Brain pericyte (primary cell): ENCODE measurements at places on chromosomes 4 and X.

- no peak for DNase-seq
Measured at GRCh38 chrX:3585719-3586118, 127.7 kb downstream of the PRKX start.

GRCh38 chr4:26171941-26172340 is 148.9 kb upstream of the RBPJ start:
- DNase-seq: peak; percentile 42

DNA sequence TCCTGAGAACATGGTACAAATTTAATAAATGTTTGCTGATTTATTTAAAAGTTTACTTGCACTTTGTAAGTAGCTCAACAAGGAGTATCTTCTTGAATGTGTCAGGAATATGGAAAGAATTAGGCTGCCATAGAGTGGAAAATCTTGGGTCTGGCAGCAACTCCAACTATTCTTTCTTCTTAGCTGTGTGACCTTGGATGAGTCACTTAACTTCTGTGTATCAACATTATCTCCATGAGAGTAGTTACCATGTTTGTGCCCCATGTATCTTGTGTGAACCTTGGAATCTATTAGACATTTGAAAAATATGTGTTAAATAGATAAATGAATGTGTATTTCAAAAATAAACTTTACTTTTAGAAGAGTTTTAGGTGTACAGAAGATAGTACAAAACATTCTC is 348.8 kb downstream of the GBA3 start:
- no peak for DNase-seq

DNA sequence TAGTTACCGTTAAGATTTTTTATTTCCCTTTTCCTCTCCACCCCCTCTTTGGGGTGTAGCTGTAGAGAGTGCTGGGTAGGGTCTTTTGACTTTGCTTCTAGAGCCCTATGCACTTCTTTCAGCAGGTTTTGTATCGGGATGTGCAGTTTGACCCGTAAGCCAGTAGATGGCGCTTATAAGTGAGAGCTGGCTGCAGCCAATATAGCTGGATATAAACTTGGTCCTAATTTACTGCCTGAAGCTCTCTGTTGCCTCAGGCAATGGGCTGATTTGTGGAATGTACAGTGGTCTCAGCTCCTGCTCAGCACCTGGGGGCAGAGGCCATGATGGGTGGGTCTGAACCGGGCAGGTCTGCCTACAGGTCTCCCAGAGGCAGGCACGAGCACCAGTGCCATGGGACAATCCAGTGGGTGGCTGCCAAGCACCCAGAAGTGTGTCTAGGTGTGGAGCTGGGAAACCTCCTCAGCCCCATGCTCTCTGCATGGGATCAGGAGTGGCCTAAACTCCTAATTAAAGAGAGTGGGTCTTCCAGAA is 146.5 kb downstream of the SPANXN1 start:
- DNase-seq: no peak

- no peak for DNase-seq
Measured at GRCh38 chrX:77548751-77549150, 101.6 kb downstream of the FGF16 start.

DNA sequence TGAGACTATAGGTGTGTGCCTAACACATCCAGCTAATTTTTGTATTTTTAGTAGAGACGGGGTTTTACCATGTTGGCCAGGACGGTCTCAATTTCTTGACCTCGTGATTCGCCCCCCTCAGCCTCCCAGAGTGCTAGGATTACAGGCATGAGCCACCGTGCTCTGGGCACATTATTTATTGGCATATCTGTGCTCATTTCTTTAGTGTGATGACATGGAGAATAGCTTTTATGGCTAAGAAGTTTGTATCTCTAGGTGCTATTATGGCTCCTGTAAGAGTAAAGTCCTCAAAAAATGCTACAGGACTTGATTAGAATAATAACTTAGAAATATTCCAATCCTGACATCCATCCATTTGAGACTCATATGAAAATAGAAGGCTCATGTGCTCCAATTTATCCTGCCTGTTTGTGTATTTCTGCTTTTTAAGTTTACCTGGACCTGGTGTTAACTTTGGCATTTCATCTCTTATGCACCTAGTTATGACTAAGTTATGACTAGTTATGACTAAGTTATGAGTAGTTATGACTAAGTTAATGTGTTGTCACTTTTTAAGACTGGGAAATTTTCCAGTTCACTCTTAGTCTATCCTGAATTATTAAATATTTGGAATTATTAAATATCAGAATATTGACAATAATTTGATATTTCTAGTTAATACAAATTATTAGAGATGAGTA is 36.4 kb upstream of the UNC5C start:
- no peak for DNase-seq

- no peak for DNase-seq
Measured at GRCh38 chr4:182736207-182736606, 181.0 kb downstream of the DCTD start.

DNA sequence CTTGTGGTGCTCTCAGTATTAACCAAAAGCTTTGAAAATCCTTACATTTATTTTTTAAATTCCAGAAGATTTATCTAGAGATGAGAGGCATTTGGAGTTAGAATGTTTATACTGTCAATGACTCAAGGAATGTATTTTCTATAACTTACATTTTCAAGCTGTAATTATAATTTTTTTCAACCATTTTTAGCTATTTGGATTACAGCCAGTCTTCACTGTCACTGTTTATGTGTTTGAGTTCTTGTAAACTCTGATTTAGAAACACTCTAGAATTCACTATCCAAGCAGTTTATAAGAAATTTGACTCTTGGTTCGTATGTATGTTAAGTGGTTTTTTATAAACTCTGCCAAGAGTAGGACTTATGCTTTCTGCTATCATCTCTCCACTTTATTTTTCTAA is 36.7 kb upstream of the GUCY1A1 start:
- DNase-seq: no peak

DNA sequence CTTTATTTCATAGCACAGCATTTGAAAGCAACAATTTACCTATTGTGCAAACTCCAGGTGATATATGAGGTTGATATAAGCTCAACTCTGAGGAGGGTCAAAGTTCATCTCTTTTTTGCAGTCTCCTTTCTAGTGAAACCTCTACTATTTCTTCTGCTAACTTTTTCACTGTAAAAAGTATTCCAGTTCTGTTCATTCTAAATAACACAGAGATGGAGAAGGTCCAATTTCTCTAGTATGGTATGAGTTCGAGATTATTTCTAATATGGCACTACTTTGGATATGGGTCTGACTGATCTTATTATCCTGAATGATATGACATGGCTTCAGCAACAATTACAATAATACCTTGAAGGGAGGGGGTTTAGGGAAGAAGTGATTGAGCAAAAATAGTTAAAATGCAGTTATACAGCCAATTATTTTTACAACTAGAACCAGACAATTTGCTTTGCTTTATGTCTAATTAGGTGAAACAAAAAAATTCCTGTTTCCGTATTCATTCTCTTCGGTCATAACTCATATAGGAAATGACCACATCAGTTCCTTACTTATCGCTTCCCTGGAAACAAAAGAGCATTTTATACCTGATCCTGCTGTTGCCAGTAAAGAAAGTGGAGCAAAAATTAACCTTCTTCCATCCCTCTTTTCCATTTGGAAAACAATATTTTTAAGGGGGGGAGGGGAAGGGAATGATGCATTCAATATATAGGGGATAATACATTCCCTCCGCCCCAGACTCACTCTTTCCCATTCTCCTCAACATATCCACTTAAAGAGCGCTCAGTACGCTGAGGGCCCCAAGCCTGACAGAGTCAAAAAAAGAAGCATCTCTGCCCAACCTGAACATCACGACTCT is 1.0 kb downstream of the TBC1D9 start:
- DNase-seq: no peak

GRCh38 chrX:48003367-48003757 is 427 bp downstream of the ZNF182 start:
- no peak for DNase-seq

DNA sequence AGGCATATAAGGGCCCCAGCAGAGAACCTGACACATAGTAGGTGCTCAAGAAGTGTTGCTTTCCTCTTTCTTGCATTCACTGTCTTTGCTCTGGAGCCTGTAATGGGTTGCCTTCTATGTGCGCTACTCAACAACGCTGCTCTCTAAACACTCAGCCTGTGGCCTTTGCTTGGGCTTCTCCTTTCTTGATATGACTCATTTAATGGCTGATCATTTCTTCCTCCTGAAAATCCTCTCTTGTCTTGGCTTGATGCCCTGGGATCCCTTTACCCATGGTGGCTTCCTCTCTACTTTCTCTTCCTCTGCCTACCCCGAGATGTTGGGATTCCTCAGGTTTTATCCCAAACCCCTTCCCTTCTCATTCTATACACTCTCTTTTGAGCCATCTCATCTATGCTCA is 19.9 kb upstream of the PJA1 start:
- no peak for DNase-seq

DNA sequence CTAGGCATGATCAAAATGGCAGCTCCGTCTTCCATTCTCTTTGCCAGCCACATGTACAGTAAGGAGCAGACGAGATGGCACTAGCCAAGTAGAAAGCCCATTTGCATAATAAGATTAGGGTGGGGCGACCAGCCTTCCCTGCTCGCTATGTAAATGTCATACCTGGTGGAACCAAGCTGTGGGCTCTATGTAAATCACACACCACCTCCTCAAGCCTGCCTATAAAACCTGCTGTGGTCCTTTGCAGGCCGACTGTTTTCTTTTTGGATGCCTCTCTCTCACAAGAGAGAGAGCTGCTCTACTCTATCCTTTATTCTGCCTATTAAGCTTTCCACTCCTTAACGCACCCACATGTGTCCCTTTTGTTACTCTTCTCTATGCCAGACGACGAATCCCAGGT is 1472.7 kb downstream of the ARAP2 start:
- no peak for DNase-seq

- no peak for DNase-seq
Measured at GRCh38 chr4:34198966-34199365, 2045.3 kb downstream of the ARAP2 start.

DNA sequence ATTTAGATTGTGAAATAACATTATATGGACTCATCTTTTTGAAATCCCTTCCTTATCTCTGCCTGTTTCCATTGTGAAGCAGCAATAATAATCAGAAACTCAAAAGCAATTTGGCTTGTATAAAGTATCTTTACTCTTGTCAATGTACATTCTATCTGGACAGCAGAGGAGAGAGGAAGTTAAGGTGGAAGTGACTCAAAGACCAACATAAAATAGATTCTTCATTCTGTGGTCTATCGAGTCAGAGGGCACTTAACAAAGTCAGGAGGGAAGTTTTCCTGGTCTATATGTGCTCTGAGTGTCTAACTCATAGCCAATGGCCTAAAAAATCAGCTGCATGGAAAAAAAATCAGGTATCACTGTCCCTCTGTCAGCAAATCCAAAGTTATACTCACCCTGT is 155.5 kb downstream of the EMCN start:
- no peak for DNase-seq

DNA sequence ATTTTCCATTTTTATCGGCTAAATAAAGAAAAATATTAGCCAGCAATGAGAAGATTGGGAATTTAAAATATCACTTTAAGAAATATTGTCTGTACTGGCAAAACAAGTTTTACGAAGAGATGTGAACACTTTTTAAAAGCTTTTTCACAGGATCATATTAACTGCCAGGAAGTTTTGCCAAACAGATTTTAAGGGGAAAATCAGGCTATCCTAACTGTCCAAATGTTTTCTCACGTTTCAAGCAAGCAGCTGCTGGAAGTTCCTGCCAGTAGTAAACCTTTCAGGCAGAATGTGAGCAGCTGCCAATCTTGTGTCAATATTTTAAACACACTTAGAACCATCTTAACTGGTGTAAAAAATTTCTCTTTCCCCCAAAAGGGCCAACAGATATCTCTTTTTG is 101.1 kb downstream of the ADGRL3 start:
- no peak for DNase-seq

DNA sequence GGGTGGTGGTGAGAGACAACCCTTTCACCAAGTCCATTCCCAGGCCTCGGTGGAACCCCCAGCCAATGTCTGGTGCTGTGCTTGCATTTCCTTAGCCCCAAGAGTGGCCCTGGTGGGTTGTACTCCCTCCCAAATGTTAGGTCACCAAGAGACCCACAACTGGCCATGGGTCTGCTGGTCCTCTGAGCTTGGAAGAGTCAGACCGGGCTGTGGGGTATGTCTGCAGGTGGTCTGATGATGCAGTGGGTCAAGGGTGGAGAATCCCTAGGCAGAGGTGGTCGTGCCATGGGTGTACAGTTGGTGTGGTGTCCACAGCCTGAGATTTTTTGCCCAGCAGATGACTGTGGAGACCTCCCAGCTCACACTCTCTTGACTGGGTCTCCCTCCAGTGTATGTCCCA is 535.7 kb upstream of the CNKSR2 start:
- DNase-seq: no peak

DNA sequence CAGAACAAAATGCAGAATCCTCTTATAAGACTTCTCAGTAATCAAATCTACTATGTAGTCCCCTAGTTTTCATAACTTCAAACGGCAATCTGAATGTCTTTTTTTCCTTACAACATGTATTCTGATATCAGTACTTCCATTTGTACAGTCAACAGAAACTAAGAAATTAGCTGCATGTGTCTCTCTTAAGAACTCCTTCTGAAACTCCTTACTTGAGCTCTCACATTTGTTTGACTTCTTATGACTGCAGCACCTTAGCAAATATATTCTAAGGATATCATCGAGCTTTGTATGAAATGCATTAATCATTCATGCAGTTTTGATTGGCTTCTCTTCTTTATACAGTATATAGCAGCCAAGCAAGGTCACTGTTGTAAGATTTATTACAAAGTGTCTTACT is 77.0 kb downstream of the TMEM47 start:
- DNase-seq: no peak

DNA sequence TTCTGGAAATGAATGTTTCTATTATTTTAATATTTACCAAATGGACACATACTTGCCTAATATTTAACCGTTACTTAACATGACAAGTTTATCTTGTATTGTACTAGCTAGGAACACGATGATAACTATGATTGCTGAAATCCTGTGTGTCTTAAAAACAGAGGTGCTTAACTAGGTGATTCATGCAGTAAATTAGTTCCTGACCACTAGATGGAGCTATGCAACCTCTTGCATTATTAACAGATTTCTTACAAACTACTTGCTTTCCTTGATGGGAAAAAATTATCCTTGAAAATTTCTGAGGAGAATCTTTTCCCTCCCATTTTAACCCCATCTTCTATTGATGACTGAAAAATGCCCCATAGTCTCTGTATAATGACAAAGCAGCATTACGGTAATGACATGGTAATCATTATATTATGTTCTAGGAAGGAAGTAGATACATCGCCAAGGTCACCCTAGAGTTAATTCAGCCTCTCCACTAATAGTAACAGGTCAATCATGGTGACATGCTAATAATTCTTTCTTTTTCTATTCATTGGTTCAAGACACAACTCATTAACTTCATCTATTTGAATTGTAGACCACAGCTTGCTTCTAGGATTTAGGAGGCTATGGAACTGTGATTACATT is 844.2 kb downstream of the RAPGEF2 start:
- DNase-seq: peak; percentile 42

- DNase-seq: no peak
Measured at GRCh38 chr4:16669036-16669435, 229.4 kb downstream of the LDB2 start.

- no peak for DNase-seq
Measured at GRCh38 chr4:74480267-74480666, 35.3 kb downstream of the AREG start.

- no peak for DNase-seq
Measured at GRCh38 chr4:3732076-3733028, 33.8 kb upstream of the ADRA2C start.
